ENCODE measurements at places on chromosomes 16 and 17. TPM values are rescaled to one million over a fixed set of nuclear protein-coding genes. Genes with fewer than 3 reads are reported as not detected.

DNA sequence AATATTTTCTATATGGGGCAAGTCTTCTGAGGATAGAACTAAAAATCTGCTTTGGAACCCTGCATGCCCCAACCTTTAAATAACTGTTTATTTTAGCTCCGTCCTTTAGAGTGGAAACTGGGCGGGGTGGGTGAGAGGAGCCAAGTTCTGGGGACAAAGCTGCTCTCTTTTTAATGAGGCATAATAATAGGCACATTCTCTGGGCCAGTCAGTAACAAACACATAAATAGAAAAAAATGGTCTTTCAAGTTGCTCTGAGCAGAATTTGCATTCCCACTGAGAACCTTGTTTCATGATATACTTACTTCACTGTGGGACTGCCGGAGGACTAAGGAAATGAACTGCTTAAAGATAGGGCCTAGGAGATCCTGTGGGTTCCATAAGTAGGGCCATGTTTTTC lies 51.5 kb downstream of the KNOP1 start:
- no peak for DNase-seq
- peaks cover 18% of the 10 kb centered on the region for H3K36me3 ChIP-seq
- no peak overlapping the region for H3K4me3 ChIP-seq
- no peaks in the 10 kb centered on the region for H3K27me3 ChIP-seq
- peaks cover 2% of the 10 kb centered on the region for H3K4me1 ChIP-seq
- peak overlapping the region; percentile 21 for H3K27ac ChIP-seq

GRCh38 chr17:2849327-2849670 lies 53.1 kb downstream of the RAP1GAP2 start:
- H3K27me3 ChIP-seq = no peaks in the 10 kb centered on the region
- H3K4me1 ChIP-seq = peaks cover 19% of the 10 kb centered on the region
- DNase-seq = no peak
- H3K36me3 ChIP-seq = peaks cover 5% of the 10 kb centered on the region

DNA sequence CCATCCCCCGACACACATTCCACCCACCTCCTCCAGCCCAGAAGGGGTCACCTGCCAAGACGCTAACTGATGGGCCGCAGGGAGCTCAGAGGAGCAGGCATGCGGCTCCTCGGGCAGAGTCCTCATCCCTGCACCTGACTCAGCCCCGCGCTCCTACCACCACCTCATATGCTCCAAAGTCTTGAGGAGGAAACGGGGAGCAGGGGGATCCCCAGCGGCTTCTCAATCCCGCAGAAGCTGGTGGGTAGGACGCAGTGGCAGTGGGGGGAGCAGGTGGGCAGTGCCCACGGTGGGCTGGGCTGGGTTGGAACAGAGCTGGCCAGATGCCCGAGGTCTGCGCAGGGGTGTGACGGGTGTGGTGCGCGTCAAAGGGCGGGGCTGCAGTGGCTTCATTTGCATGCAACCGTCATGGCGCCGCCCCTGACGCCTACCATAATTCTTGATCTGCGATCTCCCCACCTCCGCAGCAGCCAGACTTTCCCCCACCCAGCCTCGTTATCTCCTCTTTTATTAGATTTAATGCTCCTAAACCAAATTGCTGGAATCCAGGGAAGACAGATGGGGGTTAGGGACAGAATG lies 39.0 kb upstream of the EMP2 start:
- no peaks in the 10 kb centered on the region for H3K4me1 ChIP-seq
- peaks cover 2% of the 10 kb centered on the region for H3K36me3 ChIP-seq
- H3K27me3 ChIP-seq = peaks cover 40% of the 10 kb centered on the region
- no peak overlapping the region for H3K4me3 ChIP-seq
- DNase-seq = no peak

DNA sequence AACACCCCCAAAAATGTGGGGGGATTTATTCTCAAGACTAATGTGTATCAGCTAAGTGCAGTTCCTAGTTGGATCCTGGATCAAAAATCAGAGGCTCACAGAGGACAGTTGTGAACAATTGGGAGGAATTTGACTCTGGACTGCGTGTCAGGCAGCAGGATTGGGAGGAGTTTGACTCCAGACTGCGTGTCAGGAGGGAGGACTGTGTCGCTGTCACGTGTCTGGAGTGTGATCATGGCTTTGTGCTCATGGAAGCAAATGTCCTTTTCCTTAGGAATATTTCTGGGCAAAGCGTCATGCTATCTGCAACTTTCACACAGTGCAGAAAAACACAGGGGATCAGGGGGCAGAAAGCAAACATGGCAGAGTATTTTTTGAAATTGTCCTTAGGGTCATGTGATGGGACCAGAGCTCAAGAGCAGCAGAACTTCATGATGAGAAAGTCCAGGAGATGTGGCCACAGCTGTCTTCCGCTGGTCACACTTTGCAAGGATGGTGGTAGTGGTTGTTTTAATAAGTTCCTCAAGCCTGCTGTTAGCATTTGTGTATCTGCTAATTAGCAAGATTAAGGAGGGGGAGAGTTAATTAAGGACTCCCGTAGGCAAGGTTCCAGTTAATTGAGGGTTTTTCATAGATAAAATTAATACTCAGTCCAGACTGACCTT lies 122.0 kb upstream of the CHMP6 start:
- no peaks in the 10 kb centered on the region for H3K36me3 ChIP-seq
- peaks cover 45% of the 10 kb centered on the region for H3K4me1 ChIP-seq
- no peaks in the 10 kb centered on the region for H3K27me3 ChIP-seq
- H3K4me3 ChIP-seq = no peak overlapping the region

DNA sequence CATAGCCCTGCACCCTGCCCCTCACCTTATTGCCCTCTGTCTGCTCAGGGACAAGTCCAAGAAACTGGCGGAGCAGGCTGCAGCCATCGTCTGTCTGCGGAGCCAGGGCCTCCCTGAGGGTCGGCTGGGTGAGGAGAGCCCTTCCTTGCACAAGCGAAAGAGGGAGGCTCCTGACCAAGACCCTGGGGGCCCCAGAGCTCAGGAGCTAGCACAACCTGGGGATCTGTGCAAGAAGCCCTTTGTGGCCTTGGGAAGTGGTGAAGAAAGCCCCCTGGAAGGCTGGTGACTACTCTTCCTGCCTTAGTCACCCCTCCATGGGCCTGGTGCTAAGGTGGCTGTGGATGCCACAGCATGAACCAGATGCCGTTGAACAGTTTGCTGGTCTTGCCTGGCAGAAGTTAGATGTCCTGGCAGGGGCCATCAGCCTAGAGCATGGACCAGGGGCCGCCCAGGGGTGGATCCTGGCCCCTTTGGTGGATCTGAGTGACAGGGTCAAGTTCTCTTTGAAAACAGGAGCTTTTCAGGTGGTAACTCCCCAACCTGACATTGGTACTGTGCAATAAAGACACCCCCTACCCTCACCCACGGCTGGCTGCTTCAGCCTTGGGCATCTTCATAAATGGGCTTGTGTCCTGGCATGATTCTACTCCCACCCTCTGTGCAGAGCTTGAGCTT lies 6.3 kb upstream of the NFATC3 start:
- H3K36me3 ChIP-seq = peaks cover 2% of the 10 kb centered on the region
- no peaks in the 10 kb centered on the region for H3K27me3 ChIP-seq

DNA sequence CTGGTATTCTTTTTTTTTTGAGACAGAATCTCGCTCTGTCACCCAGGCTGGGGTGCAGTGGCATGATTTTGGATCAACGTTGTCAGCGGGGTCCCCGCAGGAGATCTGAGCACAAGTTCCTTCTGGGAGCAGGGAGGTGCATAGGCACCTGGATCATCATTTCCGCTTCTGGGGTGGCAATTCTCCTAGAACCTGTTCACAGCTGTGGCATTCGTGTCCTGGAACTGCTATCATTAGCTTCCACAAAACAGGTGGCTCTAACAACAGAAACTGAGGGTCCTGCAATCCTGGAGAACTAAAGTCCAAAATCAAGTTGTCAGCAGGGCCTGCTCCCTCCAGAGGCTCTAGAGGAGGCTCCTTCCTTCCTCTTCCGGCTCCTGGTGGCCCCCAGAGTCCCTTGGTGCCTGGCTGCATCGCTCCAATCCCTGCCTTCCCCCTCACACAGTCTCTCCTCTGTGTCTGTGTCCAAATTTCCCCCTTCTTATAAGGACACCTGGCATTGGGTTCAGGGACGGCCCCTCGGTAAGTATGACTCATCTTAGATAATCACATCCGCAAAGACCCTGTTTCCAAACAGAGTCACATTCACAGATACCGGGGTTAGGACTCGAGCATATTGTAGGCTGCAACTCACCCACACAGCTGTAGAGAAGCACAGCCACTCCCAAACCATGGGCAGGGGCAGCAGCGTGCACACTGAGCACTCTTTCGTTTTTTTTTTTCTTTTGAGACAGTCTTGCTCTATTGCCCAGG lies 43.5 kb upstream of the KLHDC4 start:
- peak overlapping the region; percentile 31 for H3K4me3 ChIP-seq
- peaks cover 11% of the 10 kb centered on the region for H3K4me1 ChIP-seq

DNA sequence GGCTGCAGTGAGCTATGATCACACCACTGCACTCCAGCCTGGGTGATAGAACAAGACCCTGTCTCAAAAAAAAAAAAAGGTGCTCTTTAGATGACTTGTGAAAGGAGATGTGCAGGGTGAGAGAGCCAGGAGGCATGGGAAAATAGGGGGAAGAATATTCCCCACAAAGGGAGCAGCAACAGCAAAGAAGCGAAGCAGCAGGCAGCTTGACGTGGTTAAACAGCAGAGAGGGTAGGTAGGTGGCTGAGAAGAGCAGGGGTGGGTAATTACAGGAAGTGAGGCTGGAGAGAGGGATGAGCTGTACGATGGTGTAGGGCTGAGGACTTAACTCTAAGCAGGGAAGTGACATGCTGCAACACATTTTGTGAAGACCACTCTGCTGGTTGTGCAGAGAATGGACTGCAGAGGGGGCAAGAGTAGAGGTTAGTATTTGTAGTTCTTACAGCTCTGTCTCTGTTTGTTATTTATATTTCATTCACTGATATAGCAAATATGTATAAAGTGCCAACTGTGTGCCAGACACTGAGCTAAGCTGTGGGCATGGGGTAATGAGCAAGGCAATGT lies 1.6 kb downstream of the HEATR3 start:
- H3K27ac ChIP-seq = peak overlapping the region; percentile 92
- H3K4me1 ChIP-seq = peaks cover 31% of the 10 kb centered on the region
- no peak for DNase-seq
- H3K4me3 ChIP-seq = peak overlapping the region; percentile 98
- no peaks in the 10 kb centered on the region for H3K27me3 ChIP-seq

- H3K4me1 ChIP-seq = peaks cover 45% of the 10 kb centered on the region
- no peak overlapping the region for H3K4me3 ChIP-seq
- no peak for DNase-seq
- peaks cover 2% of the 10 kb centered on the region for H3K36me3 ChIP-seq
- H3K27me3 ChIP-seq = no peaks in the 10 kb centered on the region
These were observed 197.8 kb upstream of the CHMP6 start for GRCh38 chr17:80793851-80794267.

Gene LDHD
- total RNA-seq = not detected

Gene C16orf86
- 5.1 TPM for total RNA-seq

Gene PTX4
- not detected for total RNA-seq

Gene UNC13D
- total RNA-seq = 164 TPM

Gene KRT36
- total RNA-seq = not detected

Gene ADORA2B
- 0.76 TPM for total RNA-seq

Gene BRIP1
- total RNA-seq = 1.5 TPM

Gene PHF12
- 174 TPM for total RNA-seq

Gene TEX19
- total RNA-seq = not detected

Gene CAPNS2
- total RNA-seq = not detected

Gene MAP3K14
- 43.8 TPM for total RNA-seq

Gene ZNF385C
- total RNA-seq = 0.16 TPM

Gene FLCN
- 44.9 TPM for total RNA-seq

Gene KRT15
- not detected for total RNA-seq

Gene KRTAP4-9
- not detected for total RNA-seq

Gene ZNF174
- 5.4 TPM for total RNA-seq

Measured in T-helper 17 cell (primary cell).